ENCODE measurements at places on chromosomes 2 and 18.
A peak's percentile ranks its signal among the peaks of the same experiment; 100 is the strongest.

- H3K27me3 ChIP-seq: peaks cover 3% of the 10 kb centered on the region
Observed at GRCh38 chr2:227612546-227613271, 1.9 kb downstream of the SCYGR3 start.

GRCh38 chr2:168773719-168774521 is 28.5 kb upstream of the NOSTRIN start:
- peaks cover 3% of the 10 kb centered on the region for H3K27me3 ChIP-seq
- peaks cover 61% of the 10 kb centered on the region for H3K36me3 ChIP-seq
- H3K4me1 ChIP-seq: no peaks in the 10 kb centered on the region

- H3K36me3 ChIP-seq: no peaks in the 10 kb centered on the region
- H3K4me1 ChIP-seq: peaks cover 12% of the 10 kb centered on the region
Observed at GRCh38 chr2:65566617-65567016, 134.2 kb upstream of the SPRED2 start.

- H3K4me1 ChIP-seq: peaks cover 15% of the 10 kb centered on the region
- no peak overlapping the region for H3K27ac ChIP-seq
- H3K4me3 ChIP-seq: no peak overlapping the region
- no peaks in the 10 kb centered on the region for H3K27me3 ChIP-seq
Observed at GRCh38 chr2:189249901-189250300, 70.3 kb upstream of the COL5A2 start.

- H3K36me3 ChIP-seq: no peaks in the 10 kb centered on the region
- DNase-seq: no peak
- H3K4me3 ChIP-seq: no peak overlapping the region
- no peaks in the 10 kb centered on the region for H3K4me1 ChIP-seq
Observed at GRCh38 chr2:223696719-223697118, 94.6 kb upstream of the SCG2 start.

DNA sequence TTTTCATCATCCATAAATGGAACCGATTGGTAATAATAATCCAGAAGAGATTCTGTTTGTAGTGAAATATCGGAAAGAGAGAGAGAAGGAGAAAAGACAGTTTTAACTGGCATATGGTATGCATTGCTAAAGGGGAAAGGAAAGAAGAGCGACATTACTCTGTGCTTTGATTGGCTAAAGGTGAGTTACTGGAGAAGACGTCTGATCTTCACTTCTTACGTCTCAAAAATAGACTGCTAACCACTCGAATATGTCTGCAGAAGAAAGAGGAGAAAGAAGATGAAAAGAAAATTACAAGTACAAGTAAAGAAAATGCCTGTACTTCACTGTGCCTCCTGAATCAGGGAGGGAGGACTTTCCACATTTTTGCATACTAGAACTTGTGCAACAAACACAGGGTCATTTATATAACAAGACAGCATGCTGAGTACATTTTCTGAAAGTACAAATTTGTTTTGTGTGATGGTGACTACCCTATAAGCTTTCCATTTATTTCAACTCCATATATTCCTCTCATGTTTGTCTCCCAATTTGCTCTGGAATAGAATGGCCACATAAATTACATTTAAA is 787.2 kb downstream of the RNF144A start:
- H3K36me3 ChIP-seq: no peaks in the 10 kb centered on the region
- no peak overlapping the region for H3K4me3 ChIP-seq

GRCh38 chr2:101476605-101477208 is 1.8 kb upstream of the RFX8 start:
- peaks cover 44% of the 10 kb centered on the region for H3K27me3 ChIP-seq
- no peak overlapping the region for H3K27ac ChIP-seq
- H3K4me1 ChIP-seq: no peaks in the 10 kb centered on the region
- H3K36me3 ChIP-seq: no peaks in the 10 kb centered on the region
- no peak for DNase-seq
- no peak overlapping the region for H3K4me3 ChIP-seq

DNA sequence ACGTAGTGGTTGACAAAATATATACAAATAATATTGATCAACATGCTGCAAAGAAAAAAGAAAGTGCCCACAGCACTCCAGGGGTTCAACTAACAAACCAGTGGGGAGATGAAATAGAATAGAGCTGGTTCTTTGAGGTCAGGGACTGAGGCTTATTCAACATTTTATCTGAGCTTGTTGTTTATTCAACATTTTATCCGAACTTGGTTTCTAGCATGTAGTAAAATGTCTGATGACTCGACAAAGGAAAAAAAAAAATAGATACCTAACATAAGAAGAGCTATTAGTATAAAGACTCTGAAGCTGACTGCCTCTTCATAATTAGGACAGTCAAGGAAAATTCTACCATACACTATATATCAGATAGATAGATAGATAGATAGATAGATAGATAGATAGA is 440.9 kb downstream of the NRXN1 start:
- H3K27ac ChIP-seq: no peak overlapping the region
- no peak for DNase-seq
- peaks cover 16% of the 10 kb centered on the region for H3K4me1 ChIP-seq
- no peaks in the 10 kb centered on the region for H3K36me3 ChIP-seq
- H3K4me3 ChIP-seq: no peak overlapping the region

DNA sequence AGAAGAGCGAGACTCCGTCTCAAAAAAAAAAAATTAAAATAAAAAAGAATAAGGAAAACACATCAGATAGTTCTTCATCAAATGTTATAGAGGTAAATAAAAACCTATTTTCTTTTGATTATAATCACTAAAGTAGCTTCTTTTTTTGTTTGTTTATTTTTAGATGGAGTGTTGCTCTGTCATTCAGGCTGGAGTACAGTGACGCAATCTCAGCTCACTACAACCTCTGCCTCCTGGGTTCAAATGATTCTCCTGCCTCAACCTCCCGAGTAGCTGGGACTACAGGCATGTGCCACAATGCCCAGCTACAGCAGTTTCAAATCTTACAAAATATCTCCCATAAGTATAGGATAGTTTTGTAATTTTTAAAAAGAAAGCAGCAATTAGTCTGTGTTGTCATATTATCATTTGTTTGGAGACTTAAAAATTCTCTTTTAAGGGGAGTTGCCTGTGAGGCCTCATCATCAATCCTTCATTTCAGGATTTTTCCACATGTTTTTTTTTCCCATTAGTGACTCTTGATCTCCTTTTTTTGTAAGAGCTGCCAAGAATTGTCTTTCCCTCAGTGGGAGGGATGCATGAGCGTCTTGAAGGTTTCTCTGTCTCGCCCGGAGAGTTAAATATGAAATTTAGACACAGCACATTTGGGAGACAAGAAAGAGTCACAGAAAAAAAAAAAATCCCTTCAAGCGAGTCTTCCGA is 275.9 kb downstream of the CDCA7 start:
- H3K4me3 ChIP-seq: peak overlapping the region; percentile 52
- H3K27ac ChIP-seq: peak overlapping the region; percentile 98
- DNase-seq: no peak
- H3K4me1 ChIP-seq: peaks cover 51% of the 10 kb centered on the region
- H3K27me3 ChIP-seq: peaks cover 2% of the 10 kb centered on the region

DNA sequence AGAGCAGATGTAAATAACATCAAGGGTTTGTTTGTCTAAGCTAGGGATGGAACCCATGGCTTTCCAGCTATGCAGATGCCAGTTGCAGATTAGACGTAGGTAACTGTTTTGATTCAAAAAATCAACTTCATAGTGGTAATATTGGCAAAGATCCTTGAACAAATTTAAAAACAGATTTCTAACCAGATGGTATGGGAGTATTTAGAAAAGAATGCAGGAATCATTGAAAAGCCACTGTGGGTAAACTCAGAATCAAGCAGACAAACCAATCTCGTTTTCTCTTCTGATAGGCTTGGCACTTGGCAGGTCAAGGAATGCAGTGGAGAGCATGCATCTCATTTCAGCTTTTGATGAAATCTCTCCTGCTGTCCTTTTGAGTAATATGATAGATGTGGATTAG is 377.5 kb downstream of the CLIP4 start:
- H3K4me1 ChIP-seq: peaks cover 17% of the 10 kb centered on the region
- no peak overlapping the region for H3K4me3 ChIP-seq
- H3K27me3 ChIP-seq: peaks cover 11% of the 10 kb centered on the region
- no peak overlapping the region for H3K27ac ChIP-seq
- DNase-seq: no peak
- no peaks in the 10 kb centered on the region for H3K36me3 ChIP-seq

- H3K4me1 ChIP-seq: no peaks in the 10 kb centered on the region
- DNase-seq: no peak
- H3K27me3 ChIP-seq: no peaks in the 10 kb centered on the region
Observed at GRCh38 chr2:78564666-78565065, 460.8 kb upstream of the REG3G start.

GRCh38 chr2:2588777-2589176 is 257.7 kb upstream of the MYT1L start:
- no peaks in the 10 kb centered on the region for H3K36me3 ChIP-seq
- DNase-seq: no peak
- peaks cover 21% of the 10 kb centered on the region for H3K27me3 ChIP-seq
- no peaks in the 10 kb centered on the region for H3K4me1 ChIP-seq
- H3K27ac ChIP-seq: no peak overlapping the region
- H3K4me3 ChIP-seq: no peak overlapping the region

GRCh38 chr2:219308142-219309101 is 779 bp downstream of the PTPRN start:
- peaks cover 87% of the 10 kb centered on the region for H3K27me3 ChIP-seq
- peak; percentile 98 for DNase-seq
- no peak overlapping the region for H3K27ac ChIP-seq
- H3K4me1 ChIP-seq: no peaks in the 10 kb centered on the region
- H3K4me3 ChIP-seq: peak overlapping the region; percentile 45

GRCh38 chr2:74525717-74526648 is at the start of gene DQX1:
DQX1 (minus strand) TSS chr2:74526231; CDS start chr2:74525729, 502 bp downstream.
- peaks cover 36% of the 10 kb centered on the region for H3K27me3 ChIP-seq
- H3K4me3 ChIP-seq: peak within 1 kb of the TSS; percentile 58
- DNase-seq: no peak
- peaks cover 30% of the 10 kb centered on the region for H3K36me3 ChIP-seq
- H3K27ac ChIP-seq: no peak within 1 kb of the TSS
- peaks cover 27% of the 10 kb centered on the region for H3K4me1 ChIP-seq

- H3K27me3 ChIP-seq: no peaks in the 10 kb centered on the region
- no peak overlapping the region for H3K4me3 ChIP-seq
- H3K27ac ChIP-seq: no peak overlapping the region
- H3K4me1 ChIP-seq: peaks cover 4% of the 10 kb centered on the region
- no peaks in the 10 kb centered on the region for H3K36me3 ChIP-seq
- DNase-seq: no peak
Observed at GRCh38 chr18:78543201-78543725, 436.4 kb upstream of the SALL3 start.

DNA sequence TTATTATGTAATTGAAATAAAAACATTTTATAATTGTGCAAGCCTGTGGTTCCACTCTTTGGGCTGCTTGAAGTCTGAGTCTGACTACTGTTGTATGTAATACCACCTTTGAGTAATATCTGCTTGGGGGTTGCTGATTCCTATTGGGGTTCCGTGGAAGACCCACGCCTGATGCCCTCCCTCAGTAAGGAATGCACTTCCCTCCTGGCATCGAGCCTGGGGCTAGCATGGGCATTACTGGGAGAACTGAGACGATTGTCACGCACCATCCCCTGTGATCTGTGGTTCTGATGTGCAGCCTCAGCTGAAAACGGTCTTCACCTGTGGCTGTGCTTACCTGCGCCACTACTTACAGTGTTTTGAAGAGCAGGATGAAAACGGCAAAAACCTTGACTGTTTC is 32.7 kb upstream of the RBM44 start:
- H3K4me1 ChIP-seq: no peaks in the 10 kb centered on the region
- no peak for DNase-seq
- no peak overlapping the region for H3K27ac ChIP-seq
- H3K4me3 ChIP-seq: no peak overlapping the region
- H3K36me3 ChIP-seq: peaks cover 33% of the 10 kb centered on the region

- H3K4me3 ChIP-seq: no peak overlapping the region
- peaks cover 9% of the 10 kb centered on the region for H3K27me3 ChIP-seq
- H3K36me3 ChIP-seq: no peaks in the 10 kb centered on the region
- peaks cover 12% of the 10 kb centered on the region for H3K4me1 ChIP-seq
Observed at GRCh38 chr2:235445116-235445515, 48.7 kb upstream of the AGAP1 start.

GRCh38 chr2:16172324-16173175 is 232.2 kb downstream of the MYCN start:
- H3K4me1 ChIP-seq: peaks cover 16% of the 10 kb centered on the region
- H3K36me3 ChIP-seq: no peaks in the 10 kb centered on the region
- H3K27ac ChIP-seq: no peak overlapping the region
- H3K27me3 ChIP-seq: peaks cover 6% of the 10 kb centered on the region

GRCh38 chr2:65129286-65129825 is 550 bp downstream of the RAB1A start:
- DNase-seq: peak; percentile 65
- peak overlapping the region; percentile 97 for H3K4me3 ChIP-seq
- H3K4me1 ChIP-seq: peaks cover 35% of the 10 kb centered on the region
- peak overlapping the region; percentile 100 for H3K27ac ChIP-seq
- H3K36me3 ChIP-seq: peaks cover 13% of the 10 kb centered on the region

GRCh38 chr2:124250433-124250832 is 225.3 kb downstream of the CNTNAP5 start:
- H3K4me1 ChIP-seq: peaks cover 6% of the 10 kb centered on the region
- peaks cover 5% of the 10 kb centered on the region for H3K27me3 ChIP-seq
- no peak for DNase-seq
- H3K36me3 ChIP-seq: no peaks in the 10 kb centered on the region

- no peak overlapping the region for H3K4me3 ChIP-seq
- no peak for DNase-seq
- H3K27me3 ChIP-seq: no peaks in the 10 kb centered on the region
- no peaks in the 10 kb centered on the region for H3K4me1 ChIP-seq
Observed at GRCh38 chr2:14364471-14364870, 268.0 kb upstream of the LRATD1 start.

DNA sequence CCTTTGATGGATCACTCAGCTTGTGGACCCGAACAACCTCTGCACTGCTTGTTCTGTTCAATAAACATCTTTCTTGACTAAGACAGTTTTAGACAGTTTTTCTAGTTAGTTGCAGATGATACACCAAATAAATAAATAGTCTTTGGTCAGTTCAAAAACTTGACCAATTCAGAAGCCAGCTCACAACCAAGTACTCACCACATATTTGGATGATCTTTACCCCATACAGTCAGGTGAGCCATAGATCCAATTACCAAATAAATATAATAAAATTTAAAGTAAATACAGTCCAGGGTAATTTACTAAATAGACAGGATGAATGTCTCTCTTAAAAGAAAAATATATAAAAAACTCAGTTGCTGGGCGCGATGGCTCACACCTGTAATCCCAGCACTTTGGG is 18.2 kb downstream of the SCN3A start:
- no peaks in the 10 kb centered on the region for H3K36me3 ChIP-seq
- no peak overlapping the region for H3K27ac ChIP-seq
- H3K4me3 ChIP-seq: no peak overlapping the region
- DNase-seq: no peak

DNA sequence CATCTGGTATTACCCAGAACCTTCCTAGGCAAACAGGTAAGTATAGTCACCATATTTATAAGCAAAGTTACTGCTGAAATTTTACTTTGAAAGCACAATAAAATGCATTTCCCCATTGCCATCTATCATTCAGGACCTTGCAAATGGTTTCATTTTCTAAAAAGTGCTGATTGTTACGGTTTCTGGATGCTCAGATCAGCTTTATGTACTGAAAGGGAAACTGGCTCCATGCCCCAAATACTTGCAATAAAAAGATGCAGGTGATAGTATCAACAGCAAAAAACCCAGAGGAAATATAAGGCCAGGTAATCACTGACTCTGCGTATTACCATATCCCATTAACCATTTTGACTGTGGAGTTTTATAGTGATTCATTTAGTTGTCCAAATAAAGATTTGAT is 1150.7 kb upstream of the CRIM1 start:
- no peak overlapping the region for H3K4me3 ChIP-seq
- DNase-seq: no peak
- no peaks in the 10 kb centered on the region for H3K4me1 ChIP-seq
- no peaks in the 10 kb centered on the region for H3K36me3 ChIP-seq
- no peaks in the 10 kb centered on the region for H3K27me3 ChIP-seq

- no peak for DNase-seq
- no peak overlapping the region for H3K4me3 ChIP-seq
- H3K36me3 ChIP-seq: no peaks in the 10 kb centered on the region
- no peak overlapping the region for H3K27ac ChIP-seq
Observed at GRCh38 chr2:121809607-121810006, 54.2 kb downstream of the TSN start.

All from nephron progenitor cell (in vitro differentiated cells).